NCI-H460 (cell line): ENCODE measurements at places on chromosomes 16 and 17. TPM values are rescaled to one million over a fixed set of nuclear protein-coding genes. Genes with fewer than 3 reads are reported as not detected.

The ENPP7 gene
- total RNA-seq: not detected in 2 replicates

The PIRT gene
- total RNA-seq: not detected in 2 replicates

DNA sequence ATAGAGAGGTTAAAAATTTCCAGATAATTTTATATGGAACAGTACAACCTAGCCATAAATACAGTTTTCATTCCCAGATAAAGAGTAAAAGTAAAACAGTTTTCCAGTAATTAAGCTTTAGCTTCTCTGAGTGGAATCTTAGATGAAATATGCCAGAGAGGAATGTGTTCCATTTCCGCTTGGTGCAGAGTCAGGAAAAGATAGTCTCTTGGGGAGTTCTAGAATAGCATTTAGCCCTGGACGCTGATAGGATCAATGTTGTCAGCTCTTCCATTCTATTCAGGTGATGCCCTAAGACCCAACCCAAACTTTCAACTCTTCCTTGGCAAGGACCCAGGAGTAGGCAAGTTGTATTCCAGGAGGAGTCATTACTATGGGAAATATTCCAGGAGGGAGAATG is 30.9 kb upstream of the ABCA3 start:
- DNase-seq: no peak

The CCL4L2 gene
- not detected in 2 replicates for total RNA-seq

GRCh38 chr16:5024632-5025031 is 9.1 kb downstream of the NAGPA start:
- DNase-seq: peak; percentile 20

DNA sequence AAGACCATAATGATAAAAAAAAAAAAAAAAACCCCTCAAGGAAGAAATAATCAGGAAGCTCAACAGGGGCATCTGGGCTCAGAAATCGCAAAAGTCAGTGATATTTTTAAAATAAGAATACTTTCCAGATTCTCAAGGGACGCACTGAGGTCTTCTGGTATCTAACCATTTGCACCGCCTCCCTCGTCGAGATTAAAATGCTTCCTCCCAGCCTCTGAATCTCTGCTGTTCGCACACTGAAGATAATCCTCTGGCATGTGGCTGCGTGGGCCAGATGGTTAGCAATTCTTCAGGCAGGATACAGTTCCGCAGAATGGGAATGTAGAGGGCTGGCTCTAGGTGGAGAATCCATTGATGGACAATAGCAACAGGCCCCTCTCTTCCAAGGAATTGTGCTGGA is 211.7 kb upstream of the CDH5 start:
- no peak for DNase-seq

The DHX58 gene
- total RNA-seq: 3.7 and 3.8 TPM in 2 replicates

GRCh38 chr17:81277421-81277820 is 17.7 kb downstream of the SLC38A10 start:
- DNase-seq: no peak

The TEKT1 gene
- total RNA-seq: not detected in 2 replicates

DNA sequence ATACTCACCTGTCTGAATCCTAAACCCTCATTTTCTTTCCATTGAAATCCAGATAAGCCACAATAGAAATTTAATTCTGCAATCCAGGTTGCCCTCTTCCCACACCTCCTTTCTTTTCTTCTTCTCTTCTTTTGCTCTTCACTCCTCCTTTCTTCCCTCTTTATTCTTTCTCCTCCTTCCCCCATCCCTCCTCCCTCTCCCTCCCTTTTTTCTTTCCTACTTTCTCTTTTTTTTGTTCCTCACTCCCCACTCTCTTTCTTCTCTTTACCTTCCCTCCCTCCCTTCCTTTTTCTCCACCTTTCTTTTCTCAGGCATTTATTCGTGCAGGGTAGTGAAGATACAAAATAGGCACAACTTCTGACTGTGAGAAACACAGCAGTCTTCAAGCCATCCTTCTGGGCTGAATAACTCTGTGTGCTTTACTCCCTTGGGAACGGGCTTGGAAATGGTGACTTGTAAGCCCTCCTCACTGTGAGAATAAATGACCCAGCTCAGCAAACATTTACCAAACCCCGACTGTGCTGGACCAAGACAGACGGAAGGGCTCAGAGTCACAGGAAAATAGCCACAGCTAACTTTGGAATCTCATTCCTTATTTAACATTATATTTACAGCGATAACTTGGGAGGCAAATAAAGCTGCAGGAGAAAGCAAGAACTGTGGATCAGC is 140.8 kb downstream of the HAPSTR1 start:
- DNase-seq: no peak

GRCh38 chr16:3771513-3771912 is 54.2 kb upstream of the TRAP1 start:
- DNase-seq: no peak

The WFIKKN2 gene
- not detected in 2 replicates for total RNA-seq

GRCh38 chr16:11698271-11698689 is 30.0 kb downstream of the SNN start:
- DNase-seq: no peak

The DHRS7C gene
- not detected in 2 replicates for total RNA-seq

DNA sequence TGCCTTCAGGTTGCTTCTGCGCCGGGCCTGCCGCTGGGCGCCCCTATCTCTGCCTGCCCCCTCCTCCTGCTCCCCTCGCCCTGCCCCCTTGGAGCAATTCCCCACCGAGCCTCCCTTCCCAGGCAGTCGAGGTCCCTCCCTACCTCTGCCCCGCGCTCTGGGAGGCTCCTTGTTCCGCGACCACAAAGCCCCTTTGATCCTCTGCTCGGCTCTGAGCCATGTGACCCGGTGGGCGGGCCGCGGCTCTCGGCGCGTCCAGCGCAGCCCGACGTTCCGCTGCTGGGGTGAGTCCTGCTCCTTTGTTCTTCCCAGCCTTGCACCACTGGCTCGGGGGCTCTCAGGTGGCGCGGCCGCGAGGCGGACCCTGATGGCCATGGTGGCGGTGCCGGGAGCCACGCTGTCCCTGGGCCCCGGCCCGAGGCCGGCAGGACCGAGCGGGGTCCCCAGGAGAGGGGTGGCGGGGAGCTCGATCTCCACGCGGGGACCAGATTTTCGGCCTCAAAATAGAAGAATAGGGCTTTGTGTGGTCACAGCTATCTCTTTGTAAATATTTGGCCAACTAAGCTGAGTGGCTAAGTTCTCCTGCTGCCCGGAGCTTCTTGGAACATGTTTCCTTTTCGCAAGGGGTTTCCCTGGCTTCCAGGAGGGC is 310.6 kb downstream of the SEC14L1 start:
- no peak for DNase-seq

The NXPH3 gene
- 0.40 TPM in 1 of 2 replicates, not detected in the other for total RNA-seq

DNA sequence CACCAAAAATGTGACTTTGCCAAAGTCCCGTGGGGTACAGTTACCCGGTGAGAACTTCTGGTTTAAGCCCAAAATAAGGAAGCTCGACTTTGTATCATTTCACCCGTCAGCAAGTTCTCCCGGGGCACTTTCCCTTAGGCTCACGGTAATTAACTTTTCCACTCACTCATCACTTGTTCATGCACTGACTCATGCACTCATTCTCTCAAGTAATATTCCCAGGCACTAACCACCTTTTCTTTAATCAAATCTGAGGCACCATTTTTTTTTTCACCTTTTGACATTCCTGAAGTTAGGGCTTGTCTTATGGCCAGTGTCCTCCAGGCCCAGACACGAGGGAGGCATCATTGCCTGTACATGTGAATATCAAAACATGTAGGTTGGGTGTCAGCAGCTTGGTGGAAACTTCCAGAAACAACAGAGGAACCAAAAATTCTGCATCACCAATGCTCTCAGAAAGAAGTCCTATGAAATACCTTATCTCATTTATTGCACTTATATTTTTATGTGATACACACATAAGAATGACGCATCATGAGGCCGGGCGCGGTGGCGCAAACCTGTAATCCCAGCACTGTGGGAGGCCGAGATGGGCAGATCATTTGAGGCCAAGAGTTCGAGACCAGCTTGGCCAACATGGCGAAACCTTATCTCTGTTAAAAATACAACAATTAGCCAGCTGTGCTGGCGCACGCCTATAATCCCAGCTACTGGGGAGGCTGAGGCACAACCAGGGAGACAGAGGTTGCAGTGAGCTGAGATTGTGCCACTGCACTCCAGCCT is 36.1 kb upstream of the ATP2C2 start:
- DNase-seq: no peak

GRCh38 chr16:212999-213398 is 16.2 kb downstream of the LUC7L start:
- no peak for DNase-seq

GRCh38 chr16:58501242-58502131 is 1.5 kb downstream of the NDRG4 start:
- peak; percentile 40 for DNase-seq

- no peak for DNase-seq
These were observed 17.6 kb downstream of the RCVRN start for GRCh38 chr17:9887508-9887907.

GRCh38 chr17:63735691-63736090 is 5.9 kb downstream of the STRADA start:
- no peak for DNase-seq

GRCh38 chr16:86495756-86496261 is 14.5 kb upstream of the FOXF1 start:
- DNase-seq: no peak

GRCh38 chr16:89965447-89966225 is 17.1 kb downstream of the DEF8 start:
- DNase-seq: no peak

The RTN4RL1 gene
- total RNA-seq: 0.12 TPM in 1 of 2 replicates, not detected in the other

- no peak for DNase-seq
These were observed 7.8 kb downstream of the HSPB9 start for GRCh38 chr17:42130310-42130936.

DNA sequence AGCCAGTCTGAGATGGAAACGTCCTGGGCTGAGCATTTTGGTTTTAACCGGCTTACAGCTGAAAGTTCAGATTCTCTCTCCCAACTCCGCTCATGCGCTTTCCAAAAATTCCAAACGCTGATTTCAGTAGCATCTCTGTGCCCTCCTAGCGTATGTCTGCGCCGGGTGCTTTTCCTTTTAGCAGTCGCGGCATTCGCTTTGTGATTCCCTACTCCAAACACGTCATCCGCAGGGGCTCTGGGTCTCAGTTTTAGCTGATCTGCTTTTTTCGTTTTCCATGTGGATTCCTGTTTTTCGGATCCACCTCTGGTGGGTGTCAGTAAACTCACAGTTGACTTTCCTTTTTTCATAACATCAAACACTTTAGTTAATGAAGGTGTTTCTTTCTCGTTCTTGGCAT is 22.1 kb upstream of the TVP23A start:
- no peak for DNase-seq

The FOXL1 gene
- 10.8 and 11.3 TPM in 2 replicates for total RNA-seq

DNA sequence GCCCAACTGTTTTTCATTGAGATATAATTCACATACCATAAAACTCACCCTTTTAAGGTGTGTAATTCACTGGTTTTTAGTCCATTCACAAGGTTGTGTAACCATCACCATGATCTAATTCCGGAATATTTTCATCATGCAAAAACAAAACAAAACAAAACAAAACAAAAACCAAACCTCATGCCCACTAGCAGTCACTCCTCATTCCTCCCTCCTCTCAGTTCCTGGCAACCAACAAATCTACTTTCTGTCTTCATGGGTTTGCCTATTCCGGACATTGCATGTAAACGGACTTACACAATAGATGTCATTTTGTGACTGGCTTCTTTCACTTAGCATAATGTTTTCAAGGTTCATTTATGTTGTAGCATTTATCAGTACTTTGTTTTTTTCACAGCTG is 4.5 kb upstream of the NOD2 start:
- no peak for DNase-seq

DNA sequence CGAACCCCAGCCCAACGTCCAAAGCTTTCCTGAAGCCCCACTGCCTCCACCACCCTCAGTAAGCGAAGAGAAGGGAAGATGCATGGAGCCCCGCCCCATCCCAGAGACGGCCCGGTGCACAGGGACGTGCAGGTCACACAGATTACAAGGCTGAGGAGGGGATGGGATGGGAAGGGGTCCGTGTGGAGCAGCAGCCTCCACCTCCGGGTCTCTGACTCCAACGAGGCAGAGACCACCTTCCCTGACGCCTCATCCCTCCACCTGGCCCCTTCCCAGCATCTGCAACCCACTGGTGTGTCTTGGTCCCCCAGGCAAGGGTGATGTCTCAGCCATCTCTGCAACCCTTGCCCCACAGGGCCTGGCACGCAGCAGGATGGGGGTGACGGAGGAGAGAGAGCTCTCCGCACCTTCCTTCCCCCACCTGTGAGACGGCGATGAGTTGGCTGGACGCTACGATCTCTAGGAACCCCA is 58.5 kb downstream of the TBC1D16 start:
- DNase-seq: no peak
